ENCODE measurements at places on chromosomes 5 and 9. TPM values are rescaled to one million over a fixed set of nuclear protein-coding genes. Genes with fewer than 3 reads are reported as not detected.
A peak's percentile ranks its signal among the peaks of the same experiment; 100 is the strongest.

DNA sequence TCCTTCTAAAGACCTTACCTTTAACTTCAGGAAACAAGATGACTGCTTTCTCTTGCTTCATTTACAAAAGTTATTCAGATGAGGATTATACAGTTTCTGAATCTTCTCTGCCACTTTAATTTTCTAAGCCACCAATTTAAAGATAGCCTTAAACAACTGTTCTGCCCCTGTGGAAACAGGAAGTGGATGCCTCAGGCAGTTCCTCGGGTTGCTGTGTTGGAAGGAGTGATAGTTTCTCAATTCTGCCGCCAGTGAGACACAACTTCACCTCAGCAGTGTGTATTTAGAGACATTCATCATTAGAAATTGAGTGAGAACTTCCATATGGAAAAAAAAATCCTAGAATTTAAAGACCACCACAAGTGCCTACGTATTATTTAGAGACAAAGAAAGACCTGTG lies 475.1 kb upstream of the WWC1 start:
- DNase-seq: no peak

- no peak for DNase-seq
Measured at GRCh38 chr5:137078171-137078665, 420.9 kb downstream of the SPOCK1 start.

Gene ORM2
- not detected for total RNA-seq

DNA sequence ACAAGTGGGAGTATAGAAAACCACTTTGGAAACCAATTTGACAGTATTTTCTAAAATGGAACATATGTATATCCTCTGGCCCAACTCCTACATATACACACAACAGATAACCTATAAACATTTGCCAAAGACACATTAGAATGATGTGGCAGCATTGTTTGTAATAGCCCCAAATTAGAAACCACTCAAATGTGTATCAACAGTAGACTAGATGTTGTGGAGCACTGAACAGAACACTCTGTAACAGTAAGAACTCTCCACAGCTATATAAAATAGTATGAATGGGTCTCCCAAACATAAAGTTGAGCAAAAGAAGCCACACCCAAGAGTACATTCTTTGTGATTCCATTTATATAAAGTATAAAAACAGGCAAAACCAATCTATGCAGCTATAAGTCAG lies 6.1 kb downstream of the ZNF622 start:
- DNase-seq: no peak

DNA sequence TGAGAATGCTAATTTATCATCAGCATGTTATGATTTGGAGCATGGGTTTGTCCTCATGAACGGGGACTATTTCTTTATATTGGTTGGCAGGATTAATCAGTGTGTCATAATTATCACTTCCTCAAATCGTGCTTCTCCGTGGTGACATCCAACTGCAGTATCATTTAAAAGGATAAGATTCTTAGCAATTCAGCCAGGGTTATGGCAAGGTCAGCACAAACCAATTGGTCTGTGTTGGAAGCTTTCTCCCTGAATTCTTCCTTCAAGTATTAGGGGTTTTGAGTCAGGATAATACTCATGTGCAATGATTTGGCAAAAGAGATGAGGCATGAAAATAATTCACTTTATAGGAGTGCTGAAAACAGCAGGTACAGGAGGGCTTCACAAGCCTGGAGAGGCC lies 5.5 kb upstream of the CAMLG start:
- no peak for DNase-seq

DNA sequence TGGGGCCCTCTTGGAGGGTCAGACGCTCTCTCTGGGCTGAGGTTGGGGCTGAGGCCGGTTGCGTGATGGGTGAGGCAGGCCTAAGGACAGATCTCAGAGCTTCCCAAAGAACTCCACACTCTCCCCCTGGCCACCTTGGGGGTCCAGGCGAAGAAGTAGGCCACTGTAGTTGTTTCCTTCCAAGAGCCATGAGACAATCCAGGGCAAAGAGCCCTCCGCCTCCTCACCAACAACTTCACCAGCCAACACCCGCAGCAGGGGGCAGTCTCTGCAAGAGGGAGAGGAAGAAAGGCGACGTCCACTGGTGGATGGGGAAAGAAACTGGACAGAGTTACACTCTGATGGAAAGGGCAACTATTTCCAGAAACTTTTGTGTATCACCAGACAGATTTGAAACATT lies 10.7 kb downstream of the SLC35A4 start:
- DNase-seq: peak; percentile 65

Gene PTGES2
- 157 TPM for total RNA-seq

All from left ventricle myocardium superior (tissue), 1 donor.